Left cardiac atrium (tissue), 4 donors: ENCODE measurements at places on chromosomes 4 and X.

DNA sequence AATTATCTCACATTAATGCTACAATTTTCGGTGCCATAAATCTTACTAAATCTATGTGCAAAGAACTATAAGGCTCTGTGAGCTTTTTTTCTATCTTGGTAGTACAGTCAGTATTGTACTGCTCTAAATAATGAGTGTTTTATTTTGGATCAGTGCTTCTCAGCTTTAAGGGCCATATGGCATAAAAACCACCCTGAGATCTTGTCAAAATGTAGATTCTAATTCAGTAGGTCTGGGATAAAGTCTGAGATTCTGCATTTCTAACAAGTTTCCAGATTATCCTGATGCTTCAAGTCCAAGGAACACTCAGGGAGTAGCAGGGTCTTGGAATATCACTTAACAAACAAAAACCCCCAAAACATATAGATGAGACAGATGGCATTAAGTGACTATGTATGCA lies 486.5 kb downstream of the GRXCR1 start:
- DNase-seq, result no peak

DNA sequence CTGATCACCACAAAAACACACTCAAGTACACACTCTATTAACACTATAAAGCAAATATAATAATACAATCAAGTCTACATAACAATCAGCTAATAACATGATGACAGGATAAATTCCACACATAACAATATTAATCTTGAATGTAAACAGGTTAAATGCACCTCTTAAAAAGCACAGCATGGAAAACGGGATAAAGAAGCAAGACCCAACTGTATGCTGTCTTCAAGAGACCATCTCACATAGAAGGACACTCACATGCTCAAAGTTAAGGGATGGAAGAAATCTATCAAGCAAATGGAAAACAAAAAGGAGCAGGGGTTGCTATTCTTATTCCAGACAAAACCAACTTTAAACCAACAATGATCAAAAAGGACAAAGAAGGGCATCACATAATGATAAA lies 28.1 kb downstream of the CBR4 start:
- DNase-seq, result no peak

DNA sequence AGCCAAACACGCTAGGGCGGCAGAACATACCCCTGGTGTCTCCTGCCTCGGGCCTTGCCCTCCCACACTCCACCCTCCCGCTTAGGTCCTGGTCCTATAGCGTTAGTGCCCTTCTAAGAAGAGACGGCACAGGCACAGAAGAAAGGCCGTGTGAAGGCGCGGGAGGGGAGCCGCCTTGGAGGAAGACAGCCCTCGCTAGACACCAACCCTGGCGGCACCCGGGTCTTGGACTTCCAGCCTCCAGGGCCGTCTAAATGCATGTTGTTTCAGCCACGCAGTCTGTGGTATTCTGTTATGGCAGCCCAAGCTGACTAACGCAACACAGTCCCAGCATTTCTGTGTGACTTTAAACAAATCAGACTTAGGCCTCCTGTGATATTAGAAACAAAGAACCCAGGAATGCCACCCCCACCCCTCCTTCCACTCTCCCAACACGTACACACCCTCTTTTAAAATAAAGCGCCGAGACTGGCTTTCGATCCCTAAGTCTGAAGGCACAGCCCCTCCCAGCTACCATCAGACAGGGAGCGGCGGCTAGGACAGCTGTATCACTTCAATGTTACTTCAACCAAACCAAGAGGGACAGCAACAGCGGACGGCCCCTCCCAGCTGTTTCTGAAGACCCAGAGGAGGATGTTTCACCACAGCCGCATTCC lies 128.0 kb downstream of the AFAP1 start:
- peak; percentile 76 for DNase-seq

DNA sequence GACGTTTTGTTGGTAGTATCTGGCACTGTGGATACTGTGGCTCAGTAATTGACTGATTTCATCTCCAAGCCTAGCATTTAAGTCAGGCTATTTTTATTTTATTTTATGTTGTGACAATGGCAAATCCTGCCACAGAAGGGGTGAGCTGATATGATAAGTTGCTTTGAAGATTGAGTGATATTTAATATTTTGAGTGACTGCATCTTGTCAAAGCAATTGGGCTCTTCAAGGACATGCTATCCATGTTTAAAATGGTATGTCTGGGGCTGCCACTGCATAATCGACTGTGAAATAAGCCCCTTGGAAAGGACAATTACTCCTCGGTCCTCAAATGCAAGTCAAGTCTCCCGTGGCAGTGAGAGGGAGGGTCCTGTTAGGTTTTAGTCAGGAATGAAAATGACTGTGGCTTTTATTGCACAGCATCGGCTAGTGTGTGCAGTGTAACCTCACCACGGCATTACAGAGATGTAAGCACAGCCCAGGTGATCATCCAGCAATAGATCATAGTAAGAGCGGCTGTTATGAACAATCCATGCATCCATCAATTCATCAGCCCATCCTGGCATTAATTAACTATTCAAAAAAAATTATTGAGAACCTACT lies 178.2 kb downstream of the GBA3 start:
- DNase-seq, result no peak

DNA sequence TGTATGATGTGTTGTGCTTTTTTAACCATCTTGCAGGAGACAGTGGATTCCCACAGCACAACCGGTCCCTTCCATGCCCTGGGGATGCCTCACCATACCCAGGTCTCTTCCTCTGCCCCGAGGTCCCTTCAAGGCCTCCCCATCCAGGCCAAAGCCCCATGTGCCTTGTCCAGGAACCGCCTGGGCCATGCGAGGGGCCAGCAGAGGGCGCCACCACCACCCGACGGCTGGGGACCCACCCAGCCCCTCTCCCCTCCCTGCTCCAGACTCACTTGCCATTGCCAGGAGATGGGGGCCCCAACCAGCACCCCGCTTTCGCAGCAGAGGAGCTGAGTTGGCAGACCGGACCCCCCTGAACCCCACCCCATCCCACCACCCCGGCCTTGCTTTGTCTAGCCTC lies 485.5 kb downstream of the TRAM1L1 start:
- DNase-seq, result no peak

DNA sequence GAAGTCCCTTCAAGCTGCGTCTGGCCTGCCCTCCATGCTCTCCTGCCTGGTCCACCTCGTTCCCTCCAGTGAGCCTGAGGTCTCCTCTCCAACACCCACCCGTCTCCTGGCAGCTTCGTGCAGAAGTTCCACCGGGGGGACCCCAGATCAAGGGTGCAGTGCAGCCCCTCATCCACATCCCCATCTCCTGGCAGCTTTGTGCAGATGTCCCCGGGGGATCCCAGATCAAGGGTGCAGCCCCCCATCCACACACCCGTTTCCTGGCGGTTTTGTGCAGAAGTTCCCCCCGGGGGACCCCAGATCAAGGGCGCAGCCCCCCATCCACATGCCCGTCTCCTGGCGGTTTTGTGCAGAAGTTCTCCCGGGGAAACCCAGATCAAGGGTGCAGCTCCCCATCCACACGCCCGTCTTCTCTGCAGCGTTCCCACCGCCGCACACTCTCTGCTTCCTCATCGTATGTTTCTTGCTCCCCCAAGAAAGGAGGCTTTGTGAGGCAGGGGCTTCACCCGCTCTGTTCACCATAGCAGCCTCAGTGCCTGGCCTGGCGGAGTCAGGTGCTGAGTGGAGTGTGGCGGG lies 35.7 kb downstream of the PIGG start:
- no peak for DNase-seq

- no peak for DNase-seq
Observed at GRCh38 chr4:117137145-117137544, 51.8 kb upstream of the TRAM1L1 start.

GRCh38 chr4:40301603-40302002 lies 33.5 kb upstream of the CHRNA9 start:
- no peak for DNase-seq

GRCh38 chr4:41452484-41453225 lies 85.3 kb upstream of the LIMCH1 start:
- DNase-seq, result no peak

- DNase-seq, result no peak
Observed at GRCh38 chr4:99783940-99784339, 32.7 kb upstream of the DAPP1 start.

DNA sequence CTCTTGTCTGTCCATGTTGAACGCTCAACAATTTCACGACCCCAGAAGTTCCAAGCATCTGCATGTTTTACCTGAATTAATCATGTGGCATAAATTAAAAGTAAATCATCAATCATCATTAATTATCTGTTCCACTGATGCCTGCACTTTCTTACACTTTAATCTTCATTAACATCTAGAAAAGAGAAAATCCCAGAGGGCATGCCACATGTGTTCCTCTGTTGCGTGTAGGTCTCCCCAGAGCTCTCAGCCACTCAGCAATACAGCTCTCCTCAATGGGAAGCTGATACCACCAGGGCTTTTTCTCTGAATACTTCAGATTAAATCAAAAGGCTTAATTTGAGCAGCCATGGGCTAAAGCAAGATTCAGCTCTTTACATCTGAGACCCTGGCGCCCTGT lies 722.4 kb upstream of the TENM3 start:
- DNase-seq, result no peak

DNA sequence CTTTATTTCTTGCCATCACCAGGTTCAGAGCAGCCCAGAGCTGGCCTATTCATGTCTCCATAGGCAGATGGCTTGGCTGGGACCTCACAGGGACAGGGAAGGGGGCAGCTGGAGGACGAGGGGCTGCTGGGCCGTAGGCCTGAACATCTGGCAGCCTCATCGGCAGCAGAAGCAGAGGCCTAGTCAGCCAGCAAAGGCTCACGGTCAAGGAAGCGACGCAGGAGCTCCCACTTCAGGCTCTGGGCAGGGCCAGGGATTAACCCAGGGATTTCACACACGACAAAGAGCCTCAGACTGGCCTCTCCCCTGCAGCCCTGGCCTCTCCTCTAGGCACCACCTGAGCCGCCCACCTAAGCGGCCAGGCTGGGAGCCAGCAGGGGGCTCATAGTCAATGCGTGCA lies 46.0 kb upstream of the MAN2B2 start:
- no peak for DNase-seq

DNA sequence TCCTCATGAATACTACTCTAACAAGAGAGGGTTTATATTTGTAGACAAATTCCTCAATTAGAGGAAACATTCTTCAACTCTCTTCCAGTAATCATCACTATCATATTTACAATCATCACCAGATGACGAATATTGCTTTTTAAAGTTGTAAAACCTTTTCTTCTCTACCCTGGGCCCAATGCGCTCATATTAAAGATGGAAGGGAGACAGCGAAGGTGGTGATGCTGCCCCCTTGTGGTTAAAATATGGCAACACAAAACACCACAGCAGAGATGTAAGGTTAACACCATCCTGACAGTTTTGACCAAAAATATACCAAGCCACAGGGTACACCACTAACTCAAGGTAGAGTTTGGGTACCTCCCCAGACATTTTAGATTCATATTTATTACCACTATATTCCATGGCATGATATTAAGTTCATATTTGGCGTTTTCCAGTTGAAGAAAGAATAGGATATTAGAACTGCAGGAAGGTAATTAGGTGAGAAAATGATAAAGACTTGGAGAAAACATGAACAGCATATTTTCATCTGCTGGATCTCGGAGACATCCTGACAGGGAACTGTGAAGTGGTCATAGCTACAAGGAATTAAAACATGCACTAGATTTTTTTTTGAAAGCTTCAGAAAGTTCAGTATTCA lies 72.8 kb downstream of the SLC9A7 start:
- DNase-seq, result no peak

DNA sequence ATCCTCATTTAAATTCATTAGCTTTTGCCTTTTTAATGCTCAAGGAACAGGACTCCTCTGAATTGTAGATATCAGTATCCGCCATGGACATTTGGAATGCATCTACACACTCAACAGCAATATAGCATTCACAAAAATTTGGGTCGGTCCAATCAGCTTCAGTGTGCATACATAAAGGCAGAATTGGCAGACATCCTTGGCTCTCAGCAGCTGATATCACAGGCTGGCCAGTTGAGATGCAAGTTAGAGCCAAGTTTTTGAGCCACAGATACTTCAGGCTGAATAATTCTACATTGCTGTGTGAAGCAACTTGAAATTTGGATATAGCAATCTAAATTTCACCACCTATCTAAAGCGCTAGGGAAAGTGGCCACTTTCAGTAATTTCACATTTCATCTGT lies 821.1 kb downstream of the PCDH19 start:
- no peak for DNase-seq

DNA sequence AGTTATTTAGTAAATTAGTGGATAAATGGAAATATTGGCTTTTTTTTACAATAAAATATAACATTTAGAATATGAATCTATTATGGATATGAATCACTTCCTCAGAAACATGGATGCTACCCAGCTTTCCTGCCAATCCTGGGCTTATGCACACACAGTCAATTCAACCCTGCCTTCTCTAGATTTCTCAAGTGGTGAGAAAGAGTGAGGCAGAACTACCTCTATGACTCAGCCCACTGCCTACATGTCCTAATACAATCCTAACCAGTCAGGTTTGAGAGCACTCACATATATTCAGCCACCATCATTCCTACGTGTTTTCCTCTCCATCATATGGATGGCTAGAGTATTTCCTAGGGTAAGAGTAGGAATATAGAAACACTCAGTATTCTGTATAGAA lies 91.1 kb upstream of the ANKRD50 start:
- no peak for DNase-seq
